Central memory CD4-positive, alpha-beta T cell (primary cell): ENCODE measurements at places on chromosomes 6 and 20.

GRCh38 chr6:161536224-161536630 is 262.4 kb upstream of the AGPAT4 start:
- DNase-seq, result no peak

GRCh38 chr6:157235600-157236039 is 87.7 kb downstream of the TMEM242 start:
- DNase-seq, result peak; percentile 52

- no peak for DNase-seq
Observed at GRCh38 chr6:107670792-107671199, 153.3 kb downstream of the SCML4 start.

- DNase-seq, result no peak
Observed at GRCh38 chr20:15395457-15395856, 1058.0 kb upstream of the FLRT3 start.

DNA sequence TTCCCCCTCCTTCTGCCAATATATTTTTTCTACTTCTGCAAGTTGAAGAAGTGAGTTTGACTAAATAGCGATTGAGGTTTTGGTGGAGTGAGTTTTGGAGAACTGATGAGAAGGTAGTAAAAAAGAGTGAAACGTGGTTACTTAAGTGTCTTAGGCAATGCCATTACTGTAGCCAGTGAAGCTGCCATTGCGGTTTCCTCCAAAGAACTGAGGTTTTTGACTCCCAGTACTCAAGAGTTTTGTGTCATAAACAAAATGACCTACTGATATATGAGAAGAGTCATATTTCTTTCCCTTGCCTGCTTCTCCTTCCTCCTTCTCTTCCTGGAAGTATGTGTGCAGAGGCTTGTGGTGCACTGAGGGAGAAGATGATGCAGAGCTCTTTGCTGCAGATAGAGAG is 554.5 kb upstream of the MAP3K7 start:
- DNase-seq, result no peak

DNA sequence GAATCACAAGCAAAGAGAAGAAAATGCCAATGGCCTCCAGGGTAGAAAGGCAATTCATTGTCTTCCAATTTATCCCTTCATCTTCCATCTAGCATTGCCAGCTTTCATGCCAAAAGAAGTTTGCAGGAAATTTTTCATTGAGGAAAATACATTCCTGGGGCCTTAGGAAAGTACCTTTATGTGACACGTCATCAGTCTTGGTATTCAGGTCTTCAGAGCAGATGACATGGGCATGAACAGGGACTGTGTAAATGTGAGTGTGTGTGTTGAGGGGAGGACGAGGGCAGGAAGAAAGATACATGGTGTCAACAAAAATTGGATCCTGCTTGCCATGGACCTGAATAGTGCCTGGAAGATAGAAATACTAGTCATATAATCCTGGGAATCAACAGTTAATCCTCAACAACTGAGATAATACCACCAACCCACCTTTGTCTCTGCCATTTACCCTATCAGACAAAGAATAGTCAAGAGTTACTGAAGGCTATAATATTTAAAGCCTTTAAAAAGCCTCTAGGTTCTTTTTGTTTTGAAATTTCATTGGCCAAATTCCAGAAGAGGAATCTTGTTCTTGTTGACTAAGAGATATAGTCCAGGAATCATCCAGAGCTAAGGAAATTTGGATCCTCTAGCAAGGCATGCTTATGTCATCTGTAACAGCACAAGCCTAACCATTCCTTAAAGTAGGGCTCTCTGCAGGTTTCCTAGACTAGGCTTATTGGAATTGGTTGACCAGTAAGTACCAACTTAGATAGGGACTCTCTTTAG is 405.8 kb upstream of the SASH1 start:
- DNase-seq, result no peak

DNA sequence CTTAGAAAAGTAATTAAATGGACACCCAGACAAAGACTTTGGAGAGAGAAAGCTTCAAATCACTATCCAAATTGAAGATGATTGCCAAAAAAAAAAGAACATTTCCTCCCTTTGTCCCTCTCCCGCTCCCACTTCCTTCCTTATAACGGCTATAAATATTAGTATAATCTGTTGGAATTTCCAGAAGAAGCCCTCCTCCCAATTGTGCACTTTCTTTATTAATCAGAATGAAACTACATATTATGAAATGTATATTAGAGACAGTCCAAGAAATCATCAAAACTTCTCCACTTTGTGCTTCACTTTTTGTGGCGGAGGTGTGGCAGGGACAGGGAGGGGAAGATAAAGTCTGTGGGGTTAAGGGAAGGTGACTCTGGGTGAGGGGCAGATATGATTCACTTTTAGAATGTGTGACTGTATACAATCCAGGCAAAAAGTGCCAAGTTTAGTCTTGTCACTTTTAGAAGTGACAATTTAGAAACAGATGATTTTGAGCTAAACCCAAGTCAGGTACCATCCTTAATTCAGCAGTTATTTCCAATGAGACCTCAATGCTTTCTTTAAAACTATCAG is 195.0 kb upstream of the MARCKS start:
- no peak for DNase-seq

DNA sequence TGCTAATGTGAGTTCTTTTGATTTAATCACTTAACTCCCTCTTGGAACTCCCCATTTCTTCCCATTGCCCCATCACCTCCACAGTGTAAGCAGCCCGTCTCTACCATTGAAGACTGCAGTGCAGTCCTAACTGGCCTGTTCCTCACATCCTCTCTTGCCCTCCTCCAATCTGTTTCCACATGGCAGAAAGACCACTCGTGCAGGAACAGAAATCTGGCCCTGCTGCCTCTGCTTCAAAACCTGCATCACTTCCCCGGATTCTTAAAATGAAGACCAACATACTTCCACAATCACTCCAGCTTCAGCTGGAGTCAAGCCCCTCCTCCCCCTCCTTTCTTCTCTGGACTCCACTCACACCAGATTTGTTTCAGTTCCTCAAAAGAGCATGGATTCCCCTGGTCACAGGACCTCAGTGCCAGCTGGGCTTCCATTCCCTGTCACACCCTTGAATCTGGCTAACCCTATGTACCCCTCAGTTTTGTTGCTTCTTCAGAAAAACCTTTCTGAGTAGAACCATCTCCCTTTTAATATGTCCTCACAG is 802.3 kb downstream of the MAFB start:
- no peak for DNase-seq

DNA sequence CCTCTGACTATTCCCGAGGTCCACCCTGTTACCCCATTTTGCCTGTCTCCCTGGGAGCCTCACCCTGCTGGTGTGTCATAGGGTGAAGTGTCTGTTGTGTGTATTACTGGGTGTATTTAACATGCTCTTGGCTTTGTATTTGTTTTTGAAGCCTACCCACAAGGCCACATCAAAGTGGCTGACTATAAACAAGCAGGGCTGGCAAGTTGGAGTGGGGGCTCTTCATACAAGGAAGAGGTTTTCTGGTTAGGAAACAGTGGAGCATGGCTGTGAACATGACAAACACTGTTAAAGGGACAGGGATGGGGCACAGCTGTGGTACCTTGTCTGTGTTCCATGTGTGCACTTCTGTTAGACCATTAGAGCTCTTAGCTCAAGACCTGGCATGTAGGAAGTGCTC is 26.3 kb downstream of the HECA start:
- DNase-seq, result peak; percentile 91

DNA sequence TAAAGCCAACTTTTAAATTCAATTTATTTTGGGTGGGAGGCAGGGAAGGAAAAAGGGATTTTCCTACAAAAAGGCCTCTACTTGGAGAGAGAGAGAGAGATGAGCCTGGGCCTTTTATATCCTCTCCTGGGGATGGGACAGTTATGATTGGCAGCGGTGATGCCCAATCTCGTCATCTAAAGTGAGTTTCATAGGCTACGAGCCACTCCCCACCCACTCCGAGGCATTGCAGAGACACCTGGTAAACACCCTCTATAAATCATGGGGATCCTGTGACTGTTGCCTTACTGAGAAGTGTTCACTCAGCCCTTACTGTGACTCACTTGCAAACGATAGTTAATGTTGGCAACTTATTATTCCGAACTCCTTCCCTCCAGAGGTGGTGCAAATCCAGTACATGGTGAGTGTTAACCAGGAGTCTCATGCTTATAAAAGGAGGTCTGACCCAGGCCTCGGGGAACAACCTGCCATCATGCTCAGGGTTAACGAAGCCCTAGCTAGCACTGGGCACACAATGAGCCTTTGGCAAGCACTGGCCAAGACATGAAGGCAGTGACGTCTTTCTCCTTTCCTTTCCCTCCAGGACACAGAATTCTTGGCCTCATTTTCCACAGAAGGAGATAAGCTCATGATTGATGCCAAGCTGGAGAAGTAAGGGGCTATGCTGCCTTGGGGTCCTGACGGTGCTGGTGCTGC is 20.5 kb downstream of the BPIFB4 start:
- DNase-seq, result no peak

- no peak for DNase-seq
Observed at GRCh38 chr6:32624565-32624964, 12.6 kb upstream of the HLA-DQA1 start.

DNA sequence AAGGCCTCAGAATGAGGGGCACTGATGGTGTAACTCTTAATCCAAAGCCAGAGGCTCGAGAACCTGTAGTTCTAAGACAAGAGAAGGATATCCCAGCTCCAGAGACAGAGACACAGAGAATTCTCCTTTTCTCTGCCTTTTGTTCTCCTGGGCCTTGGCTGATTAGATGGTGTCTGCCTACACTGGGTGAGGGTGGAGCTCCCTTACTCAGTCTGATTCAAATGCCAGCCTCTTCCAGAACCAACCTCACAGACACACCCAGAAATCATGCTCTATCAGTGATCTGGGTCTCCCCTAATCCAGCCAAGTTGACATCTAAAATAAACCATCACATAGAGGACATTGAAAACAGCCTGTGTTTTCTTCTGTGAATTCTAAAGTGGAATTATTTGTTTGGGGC is 68.0 kb upstream of the SMIM28 start:
- no peak for DNase-seq

DNA sequence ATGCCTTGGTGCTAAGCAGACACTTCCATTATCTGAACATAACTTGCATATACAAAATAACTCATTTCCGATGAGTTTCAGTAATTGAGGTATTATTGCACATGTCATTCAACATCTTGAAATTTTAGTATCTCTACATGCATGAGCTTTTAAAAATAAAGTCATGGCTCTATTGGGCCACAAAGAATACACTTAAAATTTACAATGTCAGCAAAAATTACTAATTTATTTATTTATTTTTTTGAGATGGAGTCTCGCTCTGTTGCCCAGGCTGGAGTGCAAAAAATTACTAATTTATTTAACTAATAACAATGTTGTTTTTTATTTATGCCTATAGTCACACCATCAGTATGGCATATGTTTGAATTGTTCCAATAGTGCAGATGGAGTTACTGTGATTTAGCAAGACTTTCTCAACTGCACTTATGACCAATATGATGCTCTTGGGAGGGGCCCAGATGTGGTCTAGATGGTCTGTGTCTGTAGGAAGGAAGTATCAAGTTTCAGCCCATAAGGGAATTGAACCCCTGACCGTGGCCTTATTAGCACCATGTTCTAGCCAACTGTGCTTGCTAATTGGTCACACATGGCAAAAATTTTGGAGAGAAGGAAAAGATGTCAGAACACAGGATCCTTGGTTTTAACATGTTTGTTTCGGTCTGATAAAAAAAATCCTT is 370.7 kb upstream of the TSHZ2 start:
- no peak for DNase-seq

DNA sequence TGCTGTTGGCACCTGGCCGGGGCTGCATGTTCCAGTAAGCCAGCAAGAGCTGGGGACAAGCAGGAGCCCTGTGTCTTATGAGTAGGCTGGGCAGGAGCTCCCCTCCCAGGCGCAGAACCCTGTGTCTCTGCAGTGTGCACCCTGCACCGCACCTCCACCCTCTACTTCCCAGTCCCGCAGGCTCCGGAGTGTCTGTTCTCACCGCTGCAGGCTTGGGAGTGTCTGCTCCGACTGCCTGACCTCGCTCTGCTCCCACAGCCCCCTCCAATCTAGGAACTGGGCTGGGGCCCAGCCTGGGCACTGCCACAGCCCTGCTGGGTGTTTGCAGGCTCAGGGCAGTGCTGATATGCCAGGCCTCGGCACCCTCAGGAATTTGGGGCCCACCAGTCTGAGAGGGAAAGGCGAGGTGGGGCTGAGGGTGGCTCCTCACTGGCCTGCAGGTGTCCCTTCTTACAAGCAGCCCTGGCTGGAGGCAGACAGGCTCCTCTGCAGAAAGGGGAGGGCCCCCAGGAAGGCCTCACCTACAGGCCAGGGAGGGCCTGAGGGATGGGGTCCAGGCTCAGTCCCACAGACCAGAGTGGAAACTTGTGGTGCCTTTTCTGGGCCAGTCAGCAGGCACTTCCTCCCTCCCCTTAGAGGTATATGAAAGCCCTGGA is 871.6 kb upstream of the GJE1 start:
- DNase-seq, result no peak

DNA sequence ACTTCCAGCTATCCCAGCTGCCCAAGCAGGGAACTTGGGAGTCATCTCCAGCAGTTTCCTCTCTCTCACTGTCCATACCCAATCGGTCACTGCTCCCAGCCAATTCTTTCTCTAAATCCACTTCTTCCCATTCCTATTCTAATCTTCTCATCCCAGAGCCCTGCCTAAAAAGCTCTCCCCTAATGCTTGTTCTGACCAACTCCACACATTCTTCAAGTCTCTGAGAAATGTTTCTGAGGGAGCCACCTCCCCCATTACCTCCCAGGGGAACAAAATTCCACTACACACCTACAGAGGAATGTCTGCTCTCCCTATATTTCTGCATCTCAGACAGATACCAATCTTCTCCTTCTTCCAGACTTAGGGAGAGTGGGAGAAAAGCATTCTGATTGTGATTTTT is 14.0 kb downstream of the SLC17A4 start:
- DNase-seq, result no peak

- DNase-seq, result no peak
Observed at GRCh38 chr6:28134015-28134414, 7.7 kb upstream of the ZKSCAN8 start.

GRCh38 chr6:73929405-73929804 is 233.4 kb downstream of the CD109 start:
- no peak for DNase-seq

- no peak for DNase-seq
Observed at GRCh38 chr20:54872440-54872839, 397.0 kb downstream of the DOK5 start.

- no peak for DNase-seq
Observed at GRCh38 chr6:157881342-157881741, 58.3 kb downstream of the SNX9 start.

GRCh38 chr6:11970114-11970513 is 42.0 kb upstream of the HIVEP1 start:
- DNase-seq, result no peak

- DNase-seq, result no peak
Observed at GRCh38 chr6:33241968-33242367, 29.7 kb downstream of the VPS52 start.

GRCh38 chr6:159754401-159754800 is 7.4 kb upstream of the ACAT2 start:
- DNase-seq, result no peak

DNA sequence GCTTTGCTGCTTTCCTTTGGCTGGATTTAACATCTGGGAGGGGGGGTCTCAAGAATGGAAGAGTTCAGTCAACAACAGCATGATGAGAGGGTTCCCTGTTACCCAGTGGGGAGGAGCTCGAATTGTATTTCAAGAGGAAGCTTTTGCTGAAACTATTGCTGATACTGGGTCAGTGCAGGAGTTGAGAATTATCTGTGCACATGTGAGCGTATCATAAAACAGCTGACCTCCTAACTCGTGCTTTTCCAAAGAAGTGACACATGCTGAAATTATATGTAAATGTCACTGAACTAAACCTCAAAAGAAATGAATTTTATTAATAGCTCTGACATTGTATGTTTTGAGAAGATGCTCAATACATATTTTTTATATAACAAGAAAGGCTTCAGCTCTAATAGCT is 96.3 kb downstream of the PHF3 start:
- DNase-seq, result no peak
